Activated CD4-positive, alpha-beta T cell treated with anti-CD3 and anti-CD28 coated beads, Interleukin-2, amount 10 ng/mL, durations not matched to agents 7 days and 5 days (primary cell): ENCODE measurements at places on chromosomes 1 and 21. TPM values are rescaled to one million over a fixed set of nuclear protein-coding genes. Genes with fewer than 3 reads are reported as not detected.

GRCh38 chr1:185373813-185374529 is 56.9 kb upstream of the IVNS1ABP start:
- DNase-seq = no peak

DNA sequence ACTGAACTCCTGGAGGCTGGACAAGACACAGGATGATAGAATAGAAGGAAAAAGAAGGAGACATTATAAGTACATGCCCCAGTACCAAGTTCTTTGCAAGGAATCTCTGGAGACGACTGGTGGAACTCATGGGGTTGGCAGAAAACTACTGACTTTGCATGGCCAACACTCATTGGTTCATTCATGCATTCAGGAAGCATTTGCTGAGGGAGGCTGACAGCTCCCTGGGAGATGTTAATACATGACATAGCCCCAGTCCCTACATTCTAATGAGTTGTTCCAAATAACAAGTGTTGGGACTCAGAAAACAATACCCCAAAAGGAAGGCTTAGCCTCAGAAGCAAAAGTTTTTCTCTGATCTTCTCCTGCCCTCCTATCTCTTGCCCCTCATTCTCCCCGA is 172.8 kb upstream of the IRF2BP2 start:
- no peak for DNase-seq

The KIF17 gene
- not detected for total RNA-seq

The FHAD1 gene
- total RNA-seq = not detected

DNA sequence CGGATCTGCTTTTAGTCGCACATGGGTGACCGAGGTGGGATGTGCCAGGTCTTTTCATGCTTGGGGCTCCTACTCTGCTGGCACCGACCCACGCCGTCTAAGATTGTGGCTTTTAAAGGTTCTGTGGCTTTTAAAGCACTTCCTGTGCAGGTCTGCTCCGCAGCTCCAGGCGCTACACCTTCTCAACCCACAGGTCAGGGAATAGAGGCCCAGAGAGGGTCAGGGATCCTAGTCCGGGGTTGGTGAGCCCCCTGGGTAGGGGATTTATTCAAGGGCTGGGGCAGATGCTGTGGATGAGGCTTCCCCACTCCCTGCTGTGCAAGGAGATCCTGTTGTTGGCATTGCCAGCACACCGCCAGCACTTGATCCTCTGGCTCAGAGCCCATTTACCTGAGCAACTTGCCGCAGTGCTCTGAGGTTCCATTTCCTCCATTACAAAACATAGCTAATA is 212.8 kb upstream of the RAB4A start:
- peak; percentile 25 for DNase-seq

DNA sequence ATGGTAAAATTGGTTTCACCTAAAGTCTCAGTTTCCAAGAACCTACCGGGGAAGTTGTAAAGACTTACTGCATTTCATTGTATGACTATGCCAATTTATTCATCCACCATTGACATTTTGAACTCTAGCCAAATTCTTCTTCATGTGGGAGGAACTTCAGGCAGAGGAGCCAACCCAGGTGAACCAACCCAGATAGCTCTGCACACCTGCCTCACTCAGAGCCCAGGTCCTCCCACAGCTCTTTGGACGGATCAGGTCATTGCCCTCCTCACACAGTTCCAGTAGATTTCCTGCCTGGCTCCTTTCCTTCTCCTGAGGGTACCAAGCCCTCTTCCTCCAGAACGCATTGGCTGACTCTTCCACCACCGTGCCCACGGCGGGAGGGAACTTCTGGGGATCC is 121.7 kb downstream of the DTL start:
- no peak for DNase-seq

The GSTM2 gene
- 33.5 TPM for total RNA-seq

GRCh38 chr1:108570128-108570527 is 10.2 kb downstream of the EEIG2 start:
- DNase-seq = peak; percentile 43

GRCh38 chr21:32929633-32930038 is 96.1 kb upstream of the OLIG2 start:
- no peak for DNase-seq

DNA sequence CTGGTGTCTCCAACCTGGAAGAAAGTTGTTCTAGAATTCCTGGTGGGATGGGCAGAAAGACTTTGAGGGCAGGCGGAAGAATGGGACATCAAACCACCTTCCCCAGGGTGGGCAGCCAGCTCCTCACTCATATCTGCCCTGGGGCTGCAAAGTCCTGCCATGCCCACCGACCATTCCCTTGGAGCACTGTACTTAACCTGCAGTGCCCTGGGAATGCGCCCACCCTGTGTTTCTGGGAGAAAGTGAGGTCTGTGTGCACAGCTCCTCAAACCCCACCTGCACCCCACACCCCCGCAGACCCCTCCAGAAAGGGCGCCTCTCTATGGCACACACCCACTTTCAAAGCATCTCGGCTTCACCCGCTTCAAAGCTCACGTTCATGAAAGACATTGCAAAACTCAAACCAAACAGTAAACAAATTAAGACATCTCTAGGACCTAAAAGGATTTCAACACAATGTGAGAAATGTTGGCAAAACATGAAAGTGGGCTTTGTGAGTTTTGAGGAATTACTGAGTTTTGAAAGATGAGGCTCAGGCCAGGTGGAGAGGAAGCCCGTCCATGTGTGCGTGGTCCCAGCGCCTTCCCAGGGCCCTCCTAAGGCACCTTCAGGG is 25.1 kb downstream of the KRTAP10-1 start:
- DNase-seq = no peak

DNA sequence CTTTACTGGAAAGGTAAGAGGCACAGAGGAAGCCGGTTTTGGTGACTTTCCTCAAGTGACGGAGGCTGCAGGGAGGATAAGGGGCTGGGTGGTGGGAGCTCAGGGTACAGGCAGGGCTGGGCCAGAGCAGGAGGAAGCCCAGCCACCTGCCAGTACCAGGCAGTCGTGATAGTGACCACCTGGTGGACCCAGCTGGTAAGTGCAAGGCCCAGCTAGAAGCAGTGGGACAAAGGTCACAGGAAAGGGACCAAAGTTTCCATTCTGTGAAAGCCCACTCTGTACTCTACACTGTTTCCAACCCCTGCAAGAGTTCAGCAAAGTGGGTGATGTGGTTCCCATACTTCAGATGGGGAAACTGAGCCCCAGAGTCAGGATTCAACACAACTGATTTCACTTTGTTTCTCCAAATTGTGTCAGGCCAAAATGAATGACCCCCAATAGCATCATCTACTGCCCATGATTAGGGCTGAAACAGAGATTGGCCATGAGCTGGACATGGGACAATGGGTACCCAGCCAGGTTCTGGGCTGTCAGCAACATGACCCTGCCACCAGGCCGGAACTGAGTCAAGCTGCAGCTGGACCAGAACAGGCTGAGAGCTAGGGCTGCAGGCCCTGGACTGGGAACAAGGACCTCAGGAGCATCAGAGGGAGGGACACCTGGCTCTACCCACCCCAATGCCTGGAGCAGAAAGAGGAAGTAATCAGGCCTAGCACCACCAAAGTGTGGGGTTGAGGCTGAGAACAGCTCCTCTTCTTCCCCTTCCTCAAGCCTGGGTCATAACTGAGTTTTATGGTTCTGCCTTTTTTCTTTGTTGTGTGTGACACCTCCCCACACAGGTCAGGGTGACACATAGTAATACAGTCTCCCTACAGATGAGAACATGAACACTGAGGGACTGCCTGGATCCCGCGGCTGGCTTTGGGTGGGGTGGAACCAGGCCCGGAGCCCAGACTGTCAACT is 50.2 kb downstream of the KCNN3 start:
- DNase-seq = peak; percentile 16

DNA sequence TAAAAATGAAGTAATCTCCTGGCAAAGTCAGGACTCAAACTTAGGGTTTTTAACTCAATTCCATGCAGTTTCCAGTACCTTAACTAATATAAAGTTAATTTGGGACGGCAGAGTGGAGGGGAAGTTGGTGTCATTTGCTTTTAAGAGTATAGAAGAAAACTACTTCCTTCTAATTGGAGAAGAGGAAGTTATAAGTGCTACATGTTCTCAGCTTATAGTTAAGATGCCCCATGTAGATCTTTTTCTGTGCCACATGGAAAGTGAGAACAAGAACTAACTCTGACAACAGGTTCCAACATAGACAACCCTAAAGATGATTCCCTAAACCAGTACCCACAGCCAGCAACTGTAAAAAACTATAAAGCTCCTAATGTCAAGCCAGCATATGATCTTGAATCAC is 11.5 kb downstream of the RRAGC start:
- no peak for DNase-seq

DNA sequence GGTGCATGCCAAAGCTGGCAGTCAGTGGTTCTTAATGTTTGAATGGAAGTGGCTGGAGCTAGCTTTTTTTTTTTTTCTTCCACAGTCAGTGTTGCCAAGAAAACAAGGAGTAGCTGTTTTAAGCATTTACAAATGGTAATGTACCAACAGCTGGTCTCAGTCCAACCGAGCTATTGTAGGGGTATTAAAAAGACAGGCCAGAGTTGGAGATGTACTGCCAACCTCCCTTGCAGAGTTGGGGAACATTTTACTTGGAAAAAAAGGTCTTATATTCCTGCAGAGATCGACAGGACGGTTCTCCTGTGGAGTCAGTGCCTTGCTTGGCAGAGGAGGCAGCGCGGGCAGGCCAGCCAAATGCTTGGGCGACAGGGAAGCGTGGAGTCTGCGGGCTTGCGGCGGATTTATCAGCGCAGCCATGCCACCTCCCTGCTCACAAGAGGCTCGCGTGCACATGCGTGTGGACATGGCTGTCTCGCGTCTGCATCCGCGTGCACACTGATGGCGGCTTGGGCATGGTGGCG is 338.1 kb downstream of the RPS6KC1 start:
- DNase-seq = no peak

The GUCA2A gene
- total RNA-seq = not detected

- no peak for DNase-seq
These were observed 57.0 kb downstream of the KIFAP3 start for GRCh38 chr1:170017478-170017877.

GRCh38 chr1:27299385-27300271 is 22.3 kb upstream of the TMEM222 start:
- DNase-seq = no peak

GRCh38 chr1:83799594-83799993 is 199.3 kb downstream of the TTLL7 start:
- no peak for DNase-seq

The RNPEP gene
- 31.0 TPM for total RNA-seq

DNA sequence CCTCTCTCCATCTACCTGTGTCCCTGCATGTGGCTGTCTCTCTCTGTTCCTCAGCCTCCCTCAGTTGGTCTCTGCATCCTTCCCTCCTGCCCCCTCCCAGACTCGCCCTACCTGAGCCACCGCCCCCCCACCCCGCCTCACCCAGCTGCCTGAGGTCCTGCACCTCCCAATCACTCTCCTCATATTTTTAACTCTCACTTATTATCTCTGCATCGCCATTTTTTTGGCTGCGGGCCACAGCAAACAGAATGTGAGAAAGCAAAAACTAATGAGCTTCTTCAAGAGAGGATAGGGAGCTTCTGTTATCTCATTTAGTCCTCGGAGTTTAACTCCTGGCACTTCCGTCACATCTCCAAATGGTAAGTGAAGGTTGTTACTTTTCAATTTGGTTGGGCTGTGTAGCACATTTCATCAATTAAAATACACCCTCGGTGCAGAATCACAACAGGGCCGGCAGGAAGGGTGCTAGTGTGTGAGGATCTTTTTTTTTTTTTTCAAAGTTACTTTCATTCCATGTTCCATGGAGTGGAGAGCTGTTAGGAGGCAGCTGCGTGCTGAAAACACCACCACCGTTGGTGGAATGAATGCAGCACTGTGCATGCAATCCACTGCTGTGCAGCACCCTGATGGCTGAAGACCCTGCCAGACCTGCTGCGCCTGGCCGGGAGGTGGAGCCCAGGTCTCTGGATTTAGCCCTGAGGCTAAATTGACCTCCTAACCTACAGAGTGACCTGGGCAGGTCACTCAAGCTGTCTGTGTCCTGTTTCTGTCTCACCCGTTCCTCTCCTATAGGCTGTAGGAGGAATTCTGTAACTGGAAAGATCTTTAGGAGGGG is 157.2 kb upstream of the NFIA start:
- no peak for DNase-seq

GRCh38 chr1:29984166-29984861 is 739.1 kb downstream of the MATN1 start:
- DNase-seq = no peak

DNA sequence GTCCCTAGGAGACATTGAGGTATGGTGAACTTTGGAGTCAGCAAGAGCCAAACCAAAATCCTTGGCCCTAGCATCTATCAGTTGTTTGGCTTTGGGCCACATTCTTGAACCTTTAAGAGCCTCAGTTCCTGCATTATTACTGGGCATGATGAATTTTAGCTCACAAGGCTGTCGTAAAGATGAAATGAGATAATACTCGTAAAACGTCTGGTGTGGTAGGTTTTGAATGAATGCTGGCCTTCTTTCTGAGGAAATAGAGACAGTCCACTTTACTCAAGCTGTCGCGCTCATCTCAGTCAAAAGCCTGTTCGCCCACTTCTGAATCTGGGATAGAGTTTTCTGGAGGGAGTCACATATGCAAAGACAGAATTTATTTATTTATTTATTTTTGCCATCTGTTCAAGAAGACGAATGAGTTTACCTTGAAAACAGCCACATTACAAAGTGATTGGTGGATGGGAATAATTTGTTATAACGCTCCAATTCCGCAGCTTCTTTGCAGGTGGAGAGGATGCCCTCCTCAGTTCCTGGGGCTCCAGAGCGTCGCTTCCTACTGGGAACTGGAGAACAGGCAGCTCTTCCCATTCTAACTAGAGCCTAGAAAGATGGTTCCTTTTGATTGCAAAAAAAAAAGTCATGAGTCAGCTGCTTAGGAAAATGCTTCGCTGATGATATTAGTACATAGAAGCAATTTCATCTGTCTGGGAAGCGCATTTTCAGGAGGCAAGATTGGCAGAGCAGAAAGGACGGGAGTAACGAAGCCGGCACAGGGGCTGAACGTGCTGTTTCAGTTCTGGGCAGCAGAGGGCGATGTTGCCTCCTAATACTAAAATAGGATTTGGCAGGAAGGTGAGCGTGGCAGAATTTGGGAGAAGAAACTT is 49.9 kb upstream of the CYP2J2 start:
- peak; percentile 44 for DNase-seq

- no peak for DNase-seq
These were observed 53.3 kb upstream of the TINAGL1 start for GRCh38 chr1:31523012-31523411.

The AMY1C gene
- total RNA-seq = not detected

GRCh38 chr1:155911156-155912055 is at the start of gene RIT1:
TSS of gene RIT1 (minus strand) at chr1:155911349. CDS start at chr1:155910761, 588 bp downstream.
- DNase-seq = peak; percentile 89

- DNase-seq = no peak
These were observed 130.6 kb downstream of the HUNK start for GRCh38 chr21:32003411-32003810.

- no peak for DNase-seq
These were observed 26.0 kb downstream of the ROR1 start for GRCh38 chr1:63799820-63800219.

The LCE1B gene
- not detected for total RNA-seq

The EBNA1BP2 gene
- total RNA-seq = 40.5 TPM

DNA sequence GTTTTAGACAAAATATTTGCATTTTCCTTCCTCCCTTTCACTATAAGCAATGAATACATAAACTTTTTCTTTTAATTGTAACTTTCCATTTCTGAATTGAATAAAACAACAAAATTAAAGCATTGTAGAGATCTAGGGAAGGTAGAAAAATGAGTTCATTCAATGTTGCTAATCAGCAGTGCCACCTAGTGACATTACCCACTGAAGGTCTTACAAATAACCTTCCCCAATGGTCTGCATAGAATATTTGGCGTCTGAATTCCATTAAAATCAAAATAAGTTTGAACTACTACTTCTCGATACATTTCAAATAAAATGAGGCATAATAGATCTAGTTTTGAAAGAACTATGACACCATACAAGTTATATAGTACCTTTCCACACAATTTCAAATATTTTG is 19.6 kb downstream of the FH start:
- DNase-seq = no peak
